ENCODE measurements at places on chromosomes 5 and 9. TPM values are rescaled to one million over a fixed set of nuclear protein-coding genes. Genes with fewer than 3 reads are reported as not detected.
A peak's percentile ranks its signal among the peaks of the same experiment; 100 is the strongest.

ERAP2 gene
- total RNA-seq: 1.3 TPM

- no peak for ATAC-seq
Observed at GRCh38 chr5:155773680-155774079, 553.3 kb upstream of the SGCD start.

SPRY4 gene
- 2.6 TPM for total RNA-seq

ZNF354C gene
- total RNA-seq: 1.2 TPM

GRCh38 chr5:143016777-143017516 is 246.8 kb downstream of the ARHGAP26 start:
- no peak for ATAC-seq

CDC25C gene
- total RNA-seq: 2.7 TPM

- no peak for ATAC-seq
Observed at GRCh38 chr5:38384396-38384795, 126.0 kb downstream of the EGFLAM start.

DNA sequence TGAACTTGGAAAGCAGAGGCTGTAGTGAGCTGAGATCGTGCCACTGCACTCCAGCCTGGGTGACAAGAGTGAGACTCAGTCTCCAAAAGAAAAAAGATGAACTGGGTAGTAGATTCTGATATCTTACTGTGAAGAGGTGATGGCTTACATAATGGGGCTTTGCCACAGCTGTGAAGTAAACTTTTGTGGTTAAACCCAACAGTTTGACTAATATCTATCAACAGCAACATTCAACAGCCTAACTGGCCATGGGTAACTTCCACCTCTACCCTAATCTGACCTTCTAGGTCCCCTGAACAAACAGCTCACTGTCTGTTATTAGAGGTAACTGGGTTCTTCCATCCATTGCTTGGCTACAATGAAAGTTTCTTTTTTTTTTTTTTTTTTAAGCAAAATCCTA is 52.1 kb downstream of the TLE1 start:
- ATAC-seq: no peak

DNA sequence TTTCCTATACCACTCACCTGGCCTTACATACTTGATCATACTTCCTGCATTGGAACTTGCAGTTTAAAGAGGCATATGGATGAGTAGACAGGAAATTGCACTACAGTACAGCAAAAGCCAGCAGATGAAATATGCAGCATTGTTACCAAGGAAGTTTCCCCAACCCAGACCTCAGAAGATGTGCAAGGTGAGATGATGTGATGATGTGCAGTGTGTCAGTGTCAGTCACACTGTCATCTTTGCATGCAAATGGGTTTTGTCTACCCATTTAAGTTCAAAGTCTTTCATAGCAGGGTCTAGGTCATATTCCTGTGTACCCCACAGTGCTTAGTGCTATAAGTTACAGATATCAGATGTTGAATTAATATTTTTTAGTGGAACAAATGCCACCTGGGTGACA is 89.3 kb upstream of the CER1 start:
- ATAC-seq: no peak

DNA sequence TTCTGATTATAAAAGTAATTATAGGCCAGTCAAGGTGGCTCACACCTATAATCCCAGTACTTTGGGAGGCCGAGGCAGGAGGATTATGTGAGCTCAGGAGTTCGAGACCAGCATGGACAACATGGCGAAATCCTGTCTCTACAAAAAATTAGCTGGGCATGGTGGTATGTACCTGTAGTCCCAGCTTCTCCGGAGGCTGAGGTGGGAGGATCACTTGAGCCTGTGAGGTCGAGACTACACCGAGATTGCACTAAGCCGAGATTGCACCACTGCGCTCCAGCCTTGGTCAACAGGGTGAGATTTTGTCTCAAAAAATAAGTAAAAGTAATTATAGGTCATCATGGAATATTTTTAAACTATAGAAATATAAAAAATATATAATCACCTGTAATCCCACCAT is 18.1 kb downstream of the IRF1 start:
- no peak for ATAC-seq

- ATAC-seq: no peak
Observed at GRCh38 chr5:82745016-82745415, 332.2 kb downstream of the TMEM167A start.

TRPM6 gene
- 1.2 TPM for total RNA-seq

DNA sequence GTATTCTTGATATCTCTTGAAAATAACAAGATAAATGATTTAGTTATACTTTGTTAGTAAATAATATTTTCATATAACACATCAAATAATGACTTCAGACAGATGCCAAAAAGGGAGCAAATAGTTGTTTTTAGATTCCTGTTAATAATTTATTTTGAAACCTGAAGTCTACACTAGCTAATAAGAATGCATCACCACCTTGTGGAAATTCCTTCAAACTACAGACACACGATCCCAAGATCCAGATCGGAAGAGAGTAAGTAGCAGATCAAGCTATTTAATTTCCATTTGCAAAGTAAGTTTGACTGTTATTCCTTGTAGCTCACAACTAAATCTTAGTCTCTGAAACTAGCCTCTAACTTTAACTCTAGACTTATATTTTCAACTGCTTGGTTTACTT is 35.5 kb upstream of the ISL1 start:
- no peak for ATAC-seq

- ATAC-seq: no peak
Observed at GRCh38 chr5:24643156-24643555, 1.6 kb downstream of the CDH10 start.

NEUROG1 gene
- not detected for total RNA-seq

GDF9 gene
- total RNA-seq: 0.36 TPM

DNA sequence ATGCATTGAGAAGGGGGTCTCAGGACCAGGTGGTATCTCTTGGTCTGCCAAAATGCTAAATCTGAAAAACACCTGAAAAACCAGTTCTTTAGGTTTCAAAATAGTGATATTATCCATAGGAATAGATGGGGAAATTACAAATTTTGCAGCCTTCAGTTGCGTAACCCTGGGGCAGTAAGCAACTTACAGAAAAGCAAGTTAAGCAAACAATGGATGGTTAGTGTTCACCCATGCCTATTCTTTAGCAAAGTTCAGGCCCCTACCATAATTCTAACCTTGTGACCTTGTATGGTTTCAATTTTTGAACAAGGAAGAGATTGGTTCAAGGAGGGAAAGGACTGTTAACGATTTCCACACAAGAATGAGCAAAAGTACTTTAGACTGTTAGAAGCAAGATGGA is 24.5 kb downstream of the GLRX start:
- ATAC-seq: no peak

GRCh38 chr9:76629205-76629990 is 134.8 kb upstream of the PCA3 start:
- ATAC-seq: no peak

IFNB1 gene
- not detected for total RNA-seq

- no peak for ATAC-seq
Observed at GRCh38 chr9:89309608-89310474, 1.2 kb upstream of the CKS2 start.

- peak; percentile 60 for ATAC-seq
Observed at GRCh38 chr9:83511051-83511450, 27.1 kb downstream of the FRMD3 start.

- no peak for ATAC-seq
Observed at GRCh38 chr5:119527351-119527750, 75.1 kb downstream of the HSD17B4 start.

C5 gene
- total RNA-seq: 3.1 TPM

EIF4E1B gene
- total RNA-seq: not detected

PRUNE2 gene
- 4.9 TPM for total RNA-seq

DNA sequence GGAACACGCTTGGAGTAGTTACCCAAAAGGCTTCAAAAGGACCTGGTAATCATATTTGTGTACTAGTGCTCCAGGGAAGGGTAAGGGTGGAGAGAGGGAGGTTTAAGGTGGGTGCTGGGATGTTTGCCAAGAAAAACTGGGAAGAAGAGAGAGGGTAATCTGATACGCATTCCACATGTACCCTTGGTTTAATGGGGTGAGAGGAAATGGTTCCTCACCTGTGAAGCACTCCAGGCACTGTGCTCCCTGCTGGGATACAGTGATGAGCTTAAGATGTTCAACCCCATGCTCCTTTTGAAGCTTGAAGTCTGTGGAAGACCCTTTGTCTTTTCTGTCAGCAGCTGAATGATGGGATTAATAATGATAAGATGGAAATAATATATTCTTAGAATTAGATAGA is 98.4 kb downstream of the COX7C start:
- no peak for ATAC-seq

GRCh38 chr5:154211641-154212390 is 21.3 kb downstream of the GALNT10 start:
- ATAC-seq: peak; percentile 51

GRCh38 chr5:63247651-63248050 is 669.0 kb downstream of the LRRC70 start:
- no peak for ATAC-seq

- ATAC-seq: no peak
Observed at GRCh38 chr9:129415942-129416651, 204.8 kb downstream of the C9orf50 start.

FOXD4 gene
- 0.28 TPM for total RNA-seq

GRCh38 chr5:94632024-94632423 is 13.6 kb downstream of the SLF1 start:
- no peak for ATAC-seq

Measured in esophagus mucosa (tissue), 1 donor.